Left renal cortex interstitium (tissue), 4 donors: ENCODE measurements at places on chromosomes 7 and 10.

DNA sequence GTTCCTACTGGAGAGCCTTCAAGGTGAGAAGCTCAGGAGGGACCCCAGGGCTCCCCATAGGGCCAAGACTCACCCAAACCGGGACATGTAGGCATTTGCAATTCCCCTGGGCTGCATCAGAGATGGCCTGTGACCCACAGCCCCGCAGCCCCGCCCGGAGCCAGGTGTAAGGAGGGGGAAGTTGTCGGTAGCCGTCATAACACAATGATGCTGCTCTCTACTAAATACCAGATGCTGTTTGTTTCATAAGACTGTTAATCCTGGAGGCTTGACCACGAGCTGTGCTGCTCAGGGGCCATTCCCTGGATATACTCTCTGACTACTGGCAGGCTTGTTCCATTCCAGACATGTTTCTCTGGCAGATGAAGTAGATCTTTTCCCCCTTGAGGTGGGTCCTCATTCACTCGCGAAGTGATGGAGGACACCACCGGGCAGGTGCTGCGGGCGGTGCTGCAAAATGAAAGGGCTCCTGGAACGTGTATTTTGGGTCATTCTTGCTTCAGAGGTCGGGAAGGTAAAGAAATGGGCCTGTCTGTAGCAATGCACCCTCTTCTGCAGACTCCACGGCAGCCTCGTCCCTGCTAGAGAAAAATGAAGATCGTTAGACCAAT, 61.1 kb downstream of the MKI67 start:
- no peak for DNase-seq

DNA sequence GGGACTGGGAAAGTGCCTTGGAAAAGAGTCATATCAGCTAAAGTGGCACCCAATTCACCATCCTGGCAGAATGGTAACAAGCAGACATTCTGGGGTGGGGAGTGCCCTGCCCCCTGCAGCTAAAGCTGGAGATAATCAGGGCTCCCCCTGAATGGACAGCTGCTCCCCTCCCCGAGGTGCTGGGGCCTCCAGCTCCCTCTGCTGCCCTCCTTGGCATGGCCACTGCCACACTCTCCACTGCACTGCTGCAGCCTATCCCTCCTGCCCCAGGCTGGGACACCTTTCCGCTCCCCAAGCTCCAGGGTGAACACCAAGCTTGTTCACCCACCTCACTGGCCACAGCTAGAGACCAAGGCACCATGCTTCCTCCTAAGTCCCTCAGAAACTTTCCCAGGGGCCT, 9.8 kb upstream of the PARD3 start:
- DNase-seq, result no peak

DNA sequence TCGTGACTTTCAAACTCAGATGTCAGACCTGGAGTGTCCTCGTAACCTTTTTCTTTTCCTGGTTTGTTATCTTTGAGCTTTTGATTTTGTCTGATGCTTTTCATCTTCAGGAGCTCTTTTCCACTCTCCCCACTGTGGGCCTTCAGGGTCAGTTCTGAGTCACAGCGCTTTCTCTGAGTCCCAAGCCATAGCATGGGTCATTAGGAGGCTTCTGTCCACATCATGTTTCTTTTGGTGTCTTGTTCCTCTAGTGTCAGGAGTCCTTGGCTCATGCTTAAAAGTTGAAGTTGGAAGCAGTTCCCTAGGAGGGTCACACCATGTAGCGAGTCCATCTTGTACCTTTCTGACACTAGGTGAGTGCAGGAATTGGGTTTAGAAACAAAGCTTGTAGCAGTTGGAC, 40.3 kb downstream of the DAGLB start:
- DNase-seq, result no peak

GRCh38 chr10:58115218-58116050, 152.3 kb downstream of the IPMK start:
- no peak for DNase-seq

DNA sequence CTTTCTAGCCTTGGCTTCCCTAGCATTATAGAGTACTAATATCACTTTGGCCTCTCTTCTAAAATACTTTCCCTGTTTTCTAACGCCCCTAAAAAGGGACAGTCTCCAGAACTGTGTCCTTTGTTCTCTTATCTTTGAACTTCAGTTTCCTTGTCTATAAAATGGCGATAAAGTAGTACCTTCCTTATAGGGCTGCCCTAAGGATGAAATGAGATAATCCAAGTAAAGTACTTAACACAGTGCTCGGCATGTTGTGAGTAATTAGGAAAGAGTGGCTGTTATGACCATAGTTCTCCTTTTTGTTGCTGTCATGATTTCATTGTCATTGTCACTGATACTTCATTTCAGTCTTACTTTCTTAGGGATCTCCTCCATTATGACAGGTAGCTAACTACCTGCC, 114.7 kb downstream of the EXOC4 start:
- no peak for DNase-seq

DNA sequence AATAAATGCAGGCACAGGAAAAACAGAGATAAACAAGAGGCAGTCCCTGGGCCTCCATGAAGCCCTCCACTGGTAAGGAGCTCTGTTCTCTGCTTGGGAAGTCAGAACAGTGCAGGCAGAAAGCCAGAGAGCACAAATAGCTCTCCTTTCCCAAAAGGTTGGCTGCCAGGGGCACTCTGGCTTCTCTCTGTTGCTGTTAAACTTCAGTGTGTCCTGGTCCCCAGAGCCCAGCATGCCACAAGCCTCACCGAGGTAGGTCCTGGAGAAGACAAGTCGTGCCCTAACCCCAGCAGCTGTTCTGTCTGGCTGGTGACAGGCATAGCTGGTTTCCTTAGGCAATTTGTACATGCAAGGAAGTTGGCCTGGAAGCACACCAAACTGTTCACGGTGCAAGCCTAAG, 17.3 kb downstream of the SLC16A12 start:
- no peak for DNase-seq

- DNase-seq, result no peak
Observed at GRCh38 chr10:47311932-47312662, 10.2 kb upstream of the GDF2 start.

- no peak for DNase-seq
Observed at GRCh38 chr10:45421221-45422097, 47.4 kb downstream of the ALOX5 start.

- DNase-seq, result no peak
Observed at GRCh38 chr10:54402576-54402975, 398.5 kb downstream of the PCDH15 start.

GRCh38 chr10:12500381-12501303, 151.3 kb downstream of the CAMK1D start:
- DNase-seq, result no peak

DNA sequence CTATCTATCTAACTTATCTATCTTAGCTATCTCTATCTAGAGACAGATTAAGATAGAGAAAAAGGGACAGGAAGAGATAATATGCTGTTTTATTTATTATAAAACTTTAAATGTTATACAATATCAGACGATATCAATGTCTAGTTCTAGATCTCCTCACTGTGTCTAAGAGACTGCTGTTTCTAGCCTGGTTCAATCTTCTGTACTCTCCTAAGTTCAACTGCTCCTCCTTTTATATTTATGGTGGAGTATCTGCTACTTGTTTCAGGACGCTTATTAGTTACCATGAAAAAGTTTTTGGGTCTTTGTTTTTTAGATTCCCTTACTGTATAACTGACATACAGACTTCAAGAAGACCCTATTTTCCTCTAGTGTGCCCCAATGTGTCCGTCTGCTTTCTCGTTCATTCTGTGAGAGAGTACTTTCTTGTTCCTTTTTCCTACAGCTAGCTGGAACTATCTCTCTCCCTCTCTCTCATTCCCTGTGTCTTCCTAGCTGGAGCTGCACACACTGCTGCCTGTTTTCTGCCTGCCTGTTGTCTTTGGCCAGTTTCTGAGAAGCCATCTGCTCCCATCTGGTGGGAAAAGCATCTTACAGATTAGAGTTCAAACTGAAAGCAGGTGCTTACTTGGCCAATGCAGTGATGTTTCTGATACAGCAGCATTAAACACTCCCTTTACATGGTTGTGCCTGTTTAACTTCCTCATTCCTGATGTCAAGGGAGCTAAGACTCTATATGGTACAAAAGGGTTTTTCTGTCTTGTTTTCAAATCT, 49.4 kb upstream of the ARL4A start:
- DNase-seq, result no peak

GRCh38 chr10:18437486-18437885, 213.9 kb downstream of the NSUN6 start:
- no peak for DNase-seq

- DNase-seq, result no peak
Observed at GRCh38 chr7:76329479-76329878, 27.0 kb downstream of the HSPB1 start.

DNA sequence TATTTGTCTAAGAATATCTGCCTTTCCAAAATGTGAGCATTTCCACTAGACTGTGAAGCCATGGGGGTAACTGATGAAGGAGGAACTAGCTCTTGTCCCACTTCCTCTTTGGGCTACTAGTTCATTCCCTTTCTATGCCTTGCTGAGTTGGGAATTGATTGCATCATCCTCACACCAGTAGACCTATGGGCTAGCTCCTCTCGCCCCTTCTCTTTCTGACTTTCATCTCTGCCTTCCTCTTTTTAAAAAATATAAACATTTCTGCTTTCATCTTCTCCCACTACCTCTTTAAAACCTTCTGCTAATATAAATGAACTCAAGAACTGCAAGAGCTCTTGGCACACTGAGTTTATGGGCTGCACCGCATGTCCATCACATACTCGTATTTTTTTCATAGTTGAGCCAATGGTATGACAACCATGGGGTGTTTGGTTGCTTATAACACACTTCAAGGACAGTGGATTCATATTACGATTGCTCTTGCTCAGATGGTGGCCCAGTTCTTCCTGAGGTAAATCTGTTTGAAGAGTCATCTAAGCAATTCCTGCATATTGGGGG, 182.0 kb downstream of the REEP3 start:
- DNase-seq, result no peak

- no peak for DNase-seq
Observed at GRCh38 chr10:117727421-117727820, 184.9 kb downstream of the EMX2 start.

- no peak for DNase-seq
Observed at GRCh38 chr10:28973309-28973972, 296.1 kb downstream of the BAMBI start.

- DNase-seq, result no peak
Observed at GRCh38 chr7:122515404-122515803, 183.5 kb downstream of the RNF133 start.

- no peak for DNase-seq
Observed at GRCh38 chr7:93053209-93053948, 64.4 kb downstream of the SAMD9 start.

GRCh38 chr10:76331742-76332141, 900.3 kb downstream of the LRMDA start:
- no peak for DNase-seq

DNA sequence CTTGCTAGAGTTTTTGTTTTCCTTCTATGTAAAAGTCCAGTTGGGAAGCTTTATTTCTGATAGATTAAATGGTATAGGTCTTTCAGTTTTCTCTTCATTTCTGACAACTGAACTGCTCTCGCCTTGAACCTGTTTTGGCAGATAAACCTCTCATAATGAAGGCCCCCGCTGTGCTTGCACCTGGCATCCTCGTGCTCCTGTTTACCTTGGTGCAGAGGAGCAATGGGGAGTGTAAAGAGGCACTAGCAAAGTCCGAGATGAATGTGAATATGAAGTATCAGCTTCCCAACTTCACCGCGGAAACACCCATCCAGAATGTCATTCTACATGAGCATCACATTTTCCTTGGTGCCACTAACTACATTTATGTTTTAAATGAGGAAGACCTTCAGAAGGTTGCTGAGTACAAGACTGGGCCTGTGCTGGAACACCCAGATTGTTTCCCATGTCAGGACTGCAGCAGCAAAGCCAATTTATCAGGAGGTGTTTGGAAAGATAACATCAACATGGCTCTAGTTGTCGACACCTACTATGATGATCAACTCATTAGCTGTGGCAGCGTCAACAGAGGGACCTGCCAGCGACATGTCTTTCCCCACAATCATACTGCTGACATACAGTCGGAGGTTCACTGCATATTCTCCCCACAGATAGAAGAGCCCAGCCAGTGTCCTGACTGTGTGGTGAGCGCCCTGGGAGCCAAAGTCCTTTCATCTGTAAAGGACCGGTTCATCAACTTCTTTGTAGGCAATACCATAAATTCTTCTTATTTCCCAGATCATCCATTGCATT, 27.1 kb downstream of the MET start:
- DNase-seq, result no peak

- no peak for DNase-seq
Observed at GRCh38 chr7:17206349-17206905, 92.0 kb upstream of the AHR start.

DNA sequence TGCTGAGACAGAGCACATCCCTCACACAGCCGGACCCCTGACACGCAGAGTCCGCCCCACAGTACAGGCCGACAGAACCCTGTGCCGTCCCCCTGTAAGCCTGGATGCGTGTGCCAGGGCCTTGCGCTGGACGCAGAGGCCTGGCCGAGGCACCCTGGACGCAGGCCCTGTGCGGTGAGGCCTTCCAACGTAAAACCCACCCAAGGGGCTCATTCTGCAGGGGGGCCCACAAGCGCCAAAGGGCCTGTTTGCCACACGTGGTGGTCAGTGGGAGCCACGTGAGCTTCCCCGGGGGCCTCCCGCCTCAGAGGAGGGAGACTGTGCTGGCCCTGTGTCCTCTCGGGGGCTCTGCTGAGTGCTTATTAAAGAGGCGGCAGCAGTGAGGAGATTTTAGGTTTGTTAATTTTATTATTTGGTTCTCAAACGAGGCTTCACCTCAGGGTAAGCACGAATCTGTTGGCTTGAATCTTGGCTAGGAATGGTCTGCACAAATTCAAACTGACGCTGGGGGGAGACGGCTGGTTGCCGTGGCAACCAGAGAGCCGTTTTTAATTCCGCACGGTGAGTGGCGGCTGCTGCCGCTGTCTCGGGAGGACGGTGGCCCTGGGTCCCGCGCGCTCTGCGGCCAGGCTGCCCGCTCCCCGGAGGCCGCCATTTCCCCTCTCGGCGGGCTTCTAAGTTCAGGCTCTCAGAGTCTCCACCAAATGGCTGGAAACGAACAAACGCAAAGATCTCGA, 4.9 kb upstream of the ADGRA1 start:
- no peak for DNase-seq

DNA sequence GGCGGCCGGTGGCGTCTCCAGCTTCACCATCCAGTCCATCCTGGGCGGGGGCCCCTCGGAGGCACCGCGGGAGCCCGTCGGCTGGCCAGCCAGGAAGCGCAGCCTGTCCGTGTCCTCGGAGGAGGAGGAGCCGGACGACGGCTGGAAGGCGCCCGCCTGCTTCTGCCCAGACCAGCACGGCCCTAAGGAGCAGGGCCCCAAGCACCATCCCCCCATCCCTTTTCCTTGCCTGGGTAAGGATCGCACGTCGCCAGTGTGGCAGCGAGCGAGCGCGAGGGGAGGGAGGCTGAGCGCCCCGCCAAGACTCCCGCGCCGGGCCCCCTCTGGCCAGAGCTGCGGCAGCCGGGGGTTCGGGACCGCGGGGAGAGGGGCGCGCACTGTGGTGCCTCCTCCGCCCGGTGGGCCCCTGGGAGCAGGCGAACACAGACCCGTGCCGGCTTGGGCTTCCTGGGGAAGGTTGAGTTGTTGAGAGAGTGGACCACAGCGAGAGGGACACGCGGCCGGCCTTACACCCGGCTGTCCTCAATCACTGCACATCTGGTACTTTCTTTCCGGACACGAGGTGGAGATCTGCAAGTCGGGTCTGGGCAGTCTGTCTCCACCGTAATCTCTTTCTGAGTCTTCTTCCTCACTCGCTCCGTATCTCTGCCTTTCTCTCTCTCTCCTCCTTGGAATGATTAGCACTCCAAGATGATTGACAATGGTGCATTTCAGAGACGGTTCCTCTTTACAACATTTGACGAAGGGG, 652 bp downstream of the HMX2 start:
- no peak for DNase-seq
